PC-9 (cell line): ENCODE measurements at places on chromosomes 1 and 21. TPM values are rescaled to one million over a fixed set of nuclear protein-coding genes. Genes with fewer than 3 reads are reported as not detected.

FLG2 gene
- total RNA-seq, result not detected in 2 replicates

GNL2 gene
- total RNA-seq, result 51.3 and 51.9 TPM in 2 replicates

CITED4 gene
- total RNA-seq, result 67.5 and 98.2 TPM in 2 replicates

DNA sequence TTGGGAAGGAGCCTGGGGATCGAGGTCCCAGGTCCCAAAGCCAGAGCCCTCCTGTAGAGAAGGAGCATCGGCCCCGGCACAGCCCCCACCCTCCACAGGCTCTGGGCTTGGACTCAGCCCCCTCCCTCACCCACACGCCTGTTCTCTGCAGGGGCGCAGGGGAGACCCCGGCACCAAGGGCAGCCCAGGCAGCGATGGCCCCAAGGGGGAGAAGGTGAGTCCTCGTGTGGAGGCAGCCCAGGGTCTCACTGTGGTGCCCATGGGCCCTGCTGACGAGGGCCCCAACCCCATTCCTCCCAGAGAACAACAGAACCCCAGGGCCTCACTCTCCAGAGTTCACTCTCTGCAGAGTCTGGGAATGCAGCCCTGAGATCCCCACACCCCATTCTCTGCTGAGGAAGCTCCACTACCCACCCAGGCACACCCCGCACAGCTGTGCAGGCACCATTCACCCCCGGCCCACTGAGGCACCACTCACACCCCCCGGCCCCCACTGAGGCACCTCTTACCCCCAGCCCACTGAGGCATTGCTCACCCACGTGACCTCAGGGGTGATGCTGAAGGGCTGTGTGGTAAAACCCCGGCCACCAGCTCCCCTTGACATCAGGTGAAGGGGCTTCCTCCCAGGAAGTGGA, 21.8 kb downstream of the COL6A2 start:
- no peak for DNase-seq

DNA sequence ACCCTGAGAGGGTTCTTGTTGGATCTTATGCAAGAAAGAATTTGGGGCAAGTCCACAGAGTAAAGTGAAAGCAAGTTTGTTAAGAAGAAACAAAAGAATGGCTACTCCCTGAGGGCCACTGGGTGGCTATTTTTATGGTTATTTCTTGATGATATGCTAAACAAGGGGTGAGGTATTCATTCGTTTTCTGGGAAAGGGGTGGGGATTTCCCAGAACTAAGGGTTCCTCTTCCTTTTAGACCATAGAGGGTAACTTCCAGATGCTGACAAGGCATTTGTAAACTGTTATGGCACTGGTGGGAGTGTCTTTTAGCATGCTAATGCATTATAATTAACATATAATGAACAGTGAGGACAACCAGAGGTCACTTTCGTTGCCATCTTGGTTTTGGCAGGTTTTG, 18.2 kb upstream of the IFI6 start:
- no peak for DNase-seq

- DNase-seq, result no peak
Observed at GRCh38 chr21:42301371-42302075, 13.7 kb downstream of the TFF3 start.

LAMC2 gene
- total RNA-seq, result 105 and 109 TPM in 2 replicates
